ENCODE measurements at places on chromosomes 5 and 9.

DNA sequence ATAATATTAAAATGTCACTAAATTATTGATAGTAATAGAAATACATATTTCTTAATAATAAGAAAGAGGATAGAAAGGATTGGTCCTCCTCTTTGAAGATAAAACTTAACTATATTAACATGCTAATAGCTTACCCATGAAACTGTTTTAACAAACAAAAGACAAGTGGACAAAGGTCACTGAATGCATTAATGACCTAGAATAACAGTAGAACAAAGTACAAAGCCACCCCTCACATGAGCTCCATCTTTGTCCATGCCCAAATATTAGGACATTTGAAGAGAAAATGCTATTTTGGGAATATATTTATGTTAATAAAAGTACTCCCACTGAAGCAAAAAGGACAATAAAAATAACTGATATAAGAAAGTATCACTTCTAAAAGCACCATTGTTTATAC lies 34.1 kb upstream of the SLC22A5 start:
- DNase-seq: no peak

- DNase-seq: peak; percentile 27
Measured at GRCh38 chr5:176134529-176135223, 103.5 kb upstream of the SIMC1 start.

- no peak for DNase-seq
Measured at GRCh38 chr5:3092211-3092610, 340.7 kb upstream of the IRX2 start.

- peak; percentile 88 for DNase-seq
Measured at GRCh38 chr9:35774907-35775635, 16.3 kb upstream of the NPR2 start.

DNA sequence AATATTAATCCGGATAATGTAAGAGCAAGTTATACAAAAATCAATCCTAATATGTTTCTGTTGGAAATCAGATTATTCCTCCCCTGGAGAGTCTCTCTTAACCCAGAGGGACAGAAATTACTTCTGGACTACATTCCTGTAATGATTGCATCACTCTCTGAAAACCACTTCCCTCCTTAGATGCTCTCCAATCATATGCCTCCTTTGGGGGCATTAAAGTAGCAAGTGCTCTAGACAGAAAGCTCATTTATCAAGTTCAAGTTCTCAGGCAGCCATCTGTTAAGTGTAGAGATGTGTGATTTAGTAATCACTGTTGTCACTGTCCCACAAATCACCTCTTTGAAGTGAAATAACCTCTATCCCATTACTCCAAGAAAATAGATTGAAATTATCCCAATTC lies 247.1 kb downstream of the SLCO4C1 start:
- peak; percentile 98 for DNase-seq

DNA sequence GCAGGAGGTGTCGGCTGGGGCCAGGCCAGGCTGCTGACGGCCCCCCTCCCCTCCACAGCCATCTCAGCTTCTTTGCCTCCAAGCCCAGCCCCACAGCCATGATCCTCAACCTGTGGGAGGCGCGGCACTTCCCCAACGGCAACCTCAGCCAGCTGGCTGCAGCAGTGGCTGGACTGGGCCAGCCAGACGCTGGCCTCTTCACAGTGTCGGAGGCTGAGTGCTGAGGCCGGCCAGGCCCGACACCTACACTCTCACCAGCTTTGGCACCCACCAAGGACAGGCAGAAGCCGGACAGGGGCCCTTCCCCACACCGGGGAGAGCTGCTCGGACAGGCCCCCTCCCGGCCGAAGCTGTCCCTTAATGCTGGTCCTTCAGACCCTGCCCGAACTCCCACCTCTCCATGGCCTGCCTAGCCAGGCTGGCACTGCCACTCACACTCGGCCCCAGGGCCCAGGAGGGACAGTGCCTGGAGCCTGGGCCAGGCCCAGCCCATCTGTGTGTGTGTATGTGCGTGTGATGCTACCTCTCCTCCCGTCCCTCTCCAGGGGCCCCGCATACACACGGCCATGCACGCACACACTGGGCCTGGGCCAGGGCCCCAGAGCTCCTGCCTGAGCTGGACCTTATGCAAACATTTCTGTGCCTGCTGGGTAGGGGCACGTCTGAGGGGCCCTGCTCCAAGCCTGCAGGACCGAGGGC lies 19.3 kb downstream of the HK3 start:
- no peak for DNase-seq

DNA sequence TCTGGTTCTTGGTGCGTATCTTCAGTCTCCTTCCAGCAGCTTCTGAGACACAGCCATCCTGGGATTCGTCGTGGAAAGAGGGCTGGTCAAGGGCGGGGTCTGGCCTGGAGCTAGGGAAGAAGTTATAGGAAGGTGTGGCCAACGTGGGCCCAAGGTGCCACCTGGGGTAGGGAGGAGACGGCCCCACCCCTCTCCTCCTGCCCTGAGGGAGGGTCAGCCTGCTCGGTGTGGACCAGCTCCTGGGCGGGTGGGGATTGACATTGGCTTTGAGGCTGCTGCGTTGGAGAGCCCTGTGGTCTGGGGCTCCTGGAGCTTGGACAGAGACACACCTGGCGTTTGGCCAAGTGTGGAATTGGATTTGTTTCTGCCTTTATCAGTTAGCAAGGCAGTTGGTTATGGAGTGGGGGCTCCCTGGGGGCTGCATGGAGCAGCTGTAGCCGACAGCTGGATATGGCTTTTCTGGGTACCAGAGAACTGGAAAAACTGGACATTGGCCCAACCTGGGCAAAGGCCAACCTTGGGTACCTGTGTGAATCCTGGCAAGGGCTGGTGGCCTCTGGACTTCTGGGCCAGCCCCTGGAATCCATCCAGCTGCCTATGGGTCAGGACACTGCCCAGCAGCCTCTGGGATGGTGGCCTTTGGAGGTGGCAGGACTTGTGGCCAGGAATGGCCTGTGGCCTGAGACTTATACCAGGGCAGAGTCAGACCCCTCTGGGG lies 75.7 kb upstream of the PPP1R26 start:
- DNase-seq: peak; percentile 41

All from NCI-H69 (cell line).